ENCODE measurements at places on chromosomes 3 and 15. TPM values are rescaled to one million over a fixed set of nuclear protein-coding genes. Genes with fewer than 3 reads are reported as not detected.

GRCh38 chr3:157166115-157166514 is 6.2 kb upstream of the CCNL1 start:
- no peak for DNase-seq

DNA sequence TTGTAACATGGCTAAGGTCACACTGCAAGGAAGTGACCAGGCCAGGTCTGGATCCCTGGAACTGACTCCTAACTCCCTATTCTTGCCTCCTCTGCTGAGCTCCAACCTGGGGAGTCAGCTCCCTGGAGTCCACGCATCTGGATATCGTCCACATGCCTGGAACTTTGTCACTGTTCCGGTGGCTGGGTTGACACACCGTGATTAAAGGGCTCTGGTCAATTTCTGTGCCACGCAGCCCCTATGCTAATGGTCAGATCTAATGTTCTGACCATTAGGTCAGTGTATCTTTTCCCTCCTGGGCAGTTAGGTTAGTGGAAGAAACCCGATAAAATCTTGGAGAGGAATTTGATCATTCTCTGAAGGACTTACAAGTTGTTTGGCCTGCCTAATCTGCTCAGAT is 1.6 kb upstream of the TPM1 start:
- no peak for DNase-seq

- no peak for DNase-seq
These were observed 22.3 kb downstream of the NR2F2 start for GRCh38 chr15:96352604-96353405.

- DNase-seq: peak; percentile 72
These were observed 37.8 kb downstream of the ZNF445 start for GRCh38 chr3:44439499-44440295.

- DNase-seq: no peak
These were observed 1514.8 kb downstream of the SI start for GRCh38 chr3:163563485-163563884.

DNA sequence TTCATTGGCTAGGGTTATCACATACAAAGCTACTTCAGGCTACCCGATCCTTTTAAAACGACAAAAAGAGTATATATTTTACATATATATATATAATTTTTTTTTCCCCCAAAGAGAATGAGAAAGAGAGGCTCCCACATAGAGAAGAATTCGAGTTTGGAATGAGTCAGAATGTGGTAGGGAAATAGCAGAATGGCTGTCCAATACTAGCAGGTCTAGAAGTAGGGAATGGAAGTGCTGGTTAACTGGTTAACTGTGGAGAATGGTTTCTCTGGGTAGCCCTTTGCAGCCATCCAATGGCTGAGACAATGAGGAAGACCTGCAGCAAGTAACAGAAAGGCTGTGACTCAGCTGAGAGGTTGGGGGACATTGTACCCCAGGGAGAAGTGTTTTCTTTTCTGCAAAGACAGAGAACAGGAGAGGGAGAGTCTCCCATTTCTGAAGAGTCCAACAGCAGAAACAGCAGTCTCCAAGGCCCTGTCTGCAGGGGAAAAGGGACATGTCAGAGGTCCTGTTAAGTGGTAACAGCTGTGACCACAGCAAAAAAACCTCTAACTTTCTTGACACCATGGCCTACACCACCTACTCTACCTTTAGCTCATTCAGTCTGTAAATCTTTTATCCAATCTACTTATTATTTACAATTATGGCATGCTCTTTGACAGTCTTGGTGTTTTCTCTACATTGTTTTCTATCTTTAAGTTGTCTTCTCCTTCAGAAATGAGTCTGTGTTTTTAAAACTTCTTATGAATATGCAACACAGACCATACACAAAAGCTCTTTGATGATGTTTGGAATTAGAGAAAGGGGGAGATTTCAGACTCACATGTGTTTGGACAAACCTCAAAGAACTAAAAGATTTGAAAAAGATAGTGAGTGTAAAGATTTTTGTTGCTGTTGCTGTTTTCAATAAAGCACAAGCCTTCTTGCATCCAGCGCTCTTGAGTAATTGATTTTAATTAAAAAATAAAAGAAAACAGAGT is 116.1 kb upstream of the SLC7A14 start:
- no peak for DNase-seq

- no peak for DNase-seq
These were observed 76.3 kb downstream of the KLHL25 start for GRCh38 chr15:85718271-85718971.

DNA sequence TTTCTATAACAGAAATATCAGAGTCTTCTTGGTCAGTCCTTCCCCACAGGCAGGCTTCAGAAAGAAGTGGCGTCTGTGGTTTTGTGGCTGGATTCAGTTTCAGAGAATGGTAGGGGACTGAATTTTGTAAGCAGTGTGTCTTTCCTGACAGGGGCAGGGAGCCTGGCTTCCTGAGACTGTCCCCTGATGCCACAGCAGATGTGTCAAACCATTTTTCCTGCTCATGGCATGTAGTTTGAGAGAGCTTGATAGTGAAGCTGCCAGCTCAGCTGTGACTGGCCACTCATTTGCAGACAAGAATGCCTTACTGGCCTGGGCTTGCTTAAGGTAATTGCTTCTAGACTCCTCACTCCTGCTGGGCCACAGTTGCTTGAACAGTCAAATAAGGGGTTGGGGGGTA is 26.4 kb downstream of the LARS2 start:
- no peak for DNase-seq

DNA sequence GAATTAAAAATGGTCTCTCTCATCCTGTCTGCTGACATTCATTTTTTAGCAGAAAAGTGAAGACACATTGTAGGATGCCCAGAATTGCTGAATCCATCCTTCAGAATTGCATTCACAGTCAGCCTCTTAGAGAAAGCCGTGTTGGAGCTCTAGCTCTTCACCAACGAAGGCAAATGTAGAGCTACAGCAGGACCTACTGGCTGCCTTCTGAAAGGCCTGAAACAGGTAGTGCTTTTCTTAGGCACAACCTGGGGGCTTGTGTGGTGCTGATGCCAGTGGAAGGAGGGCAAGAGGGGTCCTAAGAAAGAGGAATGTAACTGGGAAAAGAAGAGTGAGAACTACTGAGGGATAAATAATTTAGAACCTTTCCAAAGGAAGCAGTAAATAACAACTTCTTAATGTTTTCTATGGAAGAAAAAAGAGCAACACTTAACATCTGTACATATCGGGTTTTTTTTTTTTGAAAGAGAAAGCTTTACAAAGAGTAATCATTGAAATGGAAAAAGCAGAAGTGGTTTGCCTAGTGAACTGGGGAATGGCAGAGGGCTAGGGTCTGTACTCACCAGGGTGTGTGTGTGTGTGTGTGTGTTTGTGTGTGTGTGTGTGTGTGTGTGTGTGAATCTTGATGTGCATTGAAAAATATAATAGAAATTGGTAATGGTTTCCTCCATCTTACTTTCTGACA is 297.8 kb downstream of the SATB1 start:
- no peak for DNase-seq

DNA sequence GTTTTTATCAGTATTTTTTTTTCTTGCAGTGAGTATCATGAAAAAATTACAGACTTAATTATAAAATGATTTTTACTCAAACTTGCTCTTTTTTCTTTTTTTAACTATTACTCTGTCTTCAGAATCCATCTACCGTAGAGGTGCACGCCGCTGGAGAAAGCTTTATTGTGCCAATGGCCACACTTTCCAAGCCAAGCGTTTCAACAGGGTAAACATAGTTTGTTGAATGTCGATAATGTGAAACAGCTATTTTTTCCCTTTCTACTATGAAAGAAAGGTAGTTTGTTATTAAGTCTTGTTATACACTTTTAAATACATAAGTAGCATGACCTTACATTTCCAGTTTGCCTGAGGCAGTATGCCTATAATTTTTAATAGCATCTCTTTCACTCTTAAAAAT is 45.6 kb downstream of the PRKCI start:
- DNase-seq: no peak

- no peak for DNase-seq
These were observed 34.6 kb downstream of the CRABP1 start for GRCh38 chr15:78374436-78375393.

DNA sequence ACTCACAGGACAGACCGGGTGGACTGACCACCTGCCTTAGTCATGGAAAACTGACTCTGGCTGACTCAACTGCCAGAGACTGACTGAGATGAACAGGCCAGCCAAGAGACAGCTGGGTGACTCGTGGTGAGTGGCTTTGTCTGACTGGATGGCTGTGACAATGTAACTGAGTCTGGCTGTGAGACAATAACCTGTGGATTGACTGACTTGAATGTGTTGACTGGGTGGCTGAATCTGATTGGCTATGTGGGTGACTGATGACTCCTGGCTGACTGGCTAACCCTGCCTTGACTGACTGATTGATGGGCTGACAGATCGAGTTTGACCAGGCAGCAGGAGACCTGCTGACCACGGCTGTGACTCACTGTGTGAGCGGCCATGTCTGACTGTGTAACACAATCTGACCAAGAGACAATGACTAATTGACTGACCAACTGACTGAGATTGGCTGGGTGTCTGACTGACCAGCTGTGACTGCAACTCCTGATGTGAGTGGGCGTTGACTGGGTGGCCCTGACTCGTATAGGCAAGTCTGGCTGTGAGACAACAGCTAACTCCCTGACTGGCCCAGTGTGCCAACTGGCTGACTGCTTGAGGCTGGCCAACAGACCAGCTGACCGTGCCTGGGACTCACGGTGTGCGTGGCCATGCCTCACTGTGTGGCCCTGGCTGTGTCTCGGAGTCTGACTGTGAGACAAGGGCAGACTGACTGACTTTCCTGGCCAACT is 509.1 kb downstream of the SHQ1 start:
- peak; percentile 43 for DNase-seq

GRCh38 chr3:188316021-188316722 is 162.2 kb downstream of the LPP start:
- DNase-seq: no peak

DNA sequence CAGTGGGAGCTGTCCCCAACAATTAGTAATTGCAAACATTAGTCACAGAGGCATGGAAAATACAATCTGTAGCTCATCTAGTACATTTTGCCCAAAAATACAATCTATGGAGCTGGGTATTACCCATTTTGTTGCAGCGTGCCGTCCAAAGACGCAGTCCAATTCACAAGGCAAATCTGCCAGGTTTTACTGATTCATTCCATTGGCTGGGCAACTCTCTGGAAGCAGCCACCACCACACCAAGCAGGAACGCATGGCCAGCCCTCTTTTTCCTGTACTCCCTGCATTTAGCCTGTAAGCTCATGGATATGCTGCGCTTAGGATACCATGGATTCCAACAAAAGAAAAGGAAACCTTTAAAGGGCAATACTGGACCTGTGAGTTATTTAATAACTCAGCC is 60.5 kb upstream of the ARRDC4 start:
- no peak for DNase-seq

DNA sequence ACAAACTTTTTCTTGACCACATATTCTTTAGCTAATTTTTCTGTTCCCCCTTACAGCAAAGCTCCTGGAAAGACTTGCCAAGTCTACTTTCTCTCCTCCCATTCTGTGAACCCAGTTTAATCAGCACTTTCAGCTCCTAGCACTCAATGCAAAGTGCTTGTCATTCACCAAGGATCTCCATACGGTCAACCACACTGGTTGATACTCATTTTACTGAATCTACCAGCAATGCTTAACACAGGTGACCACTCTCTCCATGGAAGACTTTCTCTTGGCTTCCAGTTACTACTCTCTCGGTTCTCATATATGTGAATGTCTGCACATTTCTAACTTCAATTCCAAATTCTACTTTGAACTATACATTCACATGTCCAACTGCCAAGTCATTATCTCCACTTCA is 11.7 kb downstream of the MRPL3 start:
- no peak for DNase-seq

DNA sequence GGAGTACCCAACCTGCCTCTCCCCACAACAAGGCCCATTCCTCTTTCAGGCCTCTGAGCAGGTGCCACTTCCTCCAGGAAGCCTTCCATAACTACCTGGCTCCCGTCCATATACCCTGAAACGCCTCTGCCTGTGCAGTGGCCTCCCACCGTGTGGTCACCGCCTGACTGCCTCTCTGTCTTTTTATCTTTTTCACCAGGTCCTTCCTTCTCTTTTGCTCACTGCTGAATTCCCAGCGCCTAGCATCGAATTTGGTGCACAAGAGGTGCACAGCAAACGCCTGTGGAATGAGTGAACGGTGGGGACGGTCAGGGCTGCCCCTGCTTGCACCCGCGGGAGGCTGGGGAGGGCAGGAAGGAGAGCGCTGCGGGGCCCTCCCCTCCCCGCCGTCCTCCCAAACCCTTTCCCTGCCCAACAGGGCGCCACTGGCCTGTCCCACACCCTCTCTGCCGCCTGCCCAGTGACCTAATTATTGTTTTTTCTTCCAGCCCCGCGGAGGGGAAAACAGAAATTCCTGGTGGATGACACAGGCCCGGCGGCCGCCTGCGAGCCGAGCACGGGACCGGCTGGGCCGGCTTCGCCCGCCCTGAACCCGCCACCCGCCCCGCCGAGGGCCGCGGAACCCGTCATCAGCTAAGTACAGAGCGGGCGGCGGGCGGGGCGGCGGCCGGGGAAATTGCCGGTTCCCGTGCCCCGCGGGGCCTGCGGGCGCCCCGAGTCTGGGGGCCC is 140.1 kb downstream of the SMAD6 start:
- peak; percentile 90 for DNase-seq

- no peak for DNase-seq
These were observed 11.7 kb upstream of the FSTL1 start for GRCh38 chr3:120462409-120462959.

GRCh38 chr3:141408596-141408995 is 40.3 kb downstream of the ZBTB38 start:
- no peak for DNase-seq

DNA sequence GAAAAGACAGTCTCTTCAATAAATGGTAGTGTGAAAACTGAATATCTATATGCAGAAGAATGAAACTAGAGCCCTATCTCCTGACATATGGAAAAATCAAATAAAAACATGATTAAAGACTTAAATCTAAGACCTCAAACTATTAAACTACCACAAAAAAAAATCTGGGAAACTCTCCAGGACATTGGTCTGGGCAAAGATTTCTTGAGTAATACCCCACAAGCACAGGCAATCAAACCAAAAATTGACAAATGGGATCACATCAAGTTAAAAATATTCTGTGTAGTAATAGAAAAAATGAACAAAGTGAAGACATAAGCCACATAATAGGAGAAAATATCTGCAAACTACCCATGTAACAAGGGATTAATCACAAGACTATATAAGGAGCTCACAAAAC is 286.4 kb downstream of the TBC1D5 start:
- DNase-seq: no peak

- DNase-seq: no peak
These were observed 96.2 kb upstream of the SEMA6D start for GRCh38 chr15:47620960-47621681.

GRCh38 chr3:126397610-126398422 is 3.1 kb downstream of the CFAP100 start:
- peak; percentile 12 for DNase-seq

DNA sequence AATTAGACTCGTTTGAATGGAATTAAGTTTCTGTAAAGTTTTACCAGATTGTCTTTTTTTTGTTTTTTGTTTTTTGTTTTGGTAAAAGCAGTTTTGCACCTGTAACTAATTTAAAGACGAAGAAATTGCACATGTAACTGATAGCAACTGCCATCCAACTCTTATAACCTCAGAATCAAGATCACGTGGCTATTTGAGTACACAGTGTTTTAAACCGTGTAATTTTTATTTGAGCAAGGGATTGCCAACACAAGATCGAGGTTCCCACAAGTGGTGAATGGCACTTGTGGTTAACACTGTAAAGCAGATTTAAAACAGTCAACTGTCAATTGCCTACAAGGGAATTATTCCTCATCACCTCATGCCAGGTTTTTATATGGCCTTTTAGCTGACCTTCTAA is 67.3 kb downstream of the PPARG start:
- DNase-seq: no peak

The GOLGA6B gene
- total RNA-seq: not detected

The SENP8 gene
- total RNA-seq: 4.1 TPM

The SERPINI2 gene
- total RNA-seq: not detected

The FOXB1 gene
- not detected for total RNA-seq

The REC114 gene
- not detected for total RNA-seq
